ENCODE measurements at places on chromosomes 11 and 22.

- no peak for DNase-seq
Observed at GRCh38 chr11:94032725-94033124, 11.6 kb downstream of the HEPHL1 start.

GRCh38 chr11:27231530-27231929, 131.5 kb downstream of the CCDC34 start:
- no peak for DNase-seq

- DNase-seq, result no peak
Observed at GRCh38 chr11:6717426-6717825, 34.3 kb upstream of the MRPL17 start.

- no peak for DNase-seq
Observed at GRCh38 chr11:72899238-72899637, 85.0 kb downstream of the ATG16L2 start.

DNA sequence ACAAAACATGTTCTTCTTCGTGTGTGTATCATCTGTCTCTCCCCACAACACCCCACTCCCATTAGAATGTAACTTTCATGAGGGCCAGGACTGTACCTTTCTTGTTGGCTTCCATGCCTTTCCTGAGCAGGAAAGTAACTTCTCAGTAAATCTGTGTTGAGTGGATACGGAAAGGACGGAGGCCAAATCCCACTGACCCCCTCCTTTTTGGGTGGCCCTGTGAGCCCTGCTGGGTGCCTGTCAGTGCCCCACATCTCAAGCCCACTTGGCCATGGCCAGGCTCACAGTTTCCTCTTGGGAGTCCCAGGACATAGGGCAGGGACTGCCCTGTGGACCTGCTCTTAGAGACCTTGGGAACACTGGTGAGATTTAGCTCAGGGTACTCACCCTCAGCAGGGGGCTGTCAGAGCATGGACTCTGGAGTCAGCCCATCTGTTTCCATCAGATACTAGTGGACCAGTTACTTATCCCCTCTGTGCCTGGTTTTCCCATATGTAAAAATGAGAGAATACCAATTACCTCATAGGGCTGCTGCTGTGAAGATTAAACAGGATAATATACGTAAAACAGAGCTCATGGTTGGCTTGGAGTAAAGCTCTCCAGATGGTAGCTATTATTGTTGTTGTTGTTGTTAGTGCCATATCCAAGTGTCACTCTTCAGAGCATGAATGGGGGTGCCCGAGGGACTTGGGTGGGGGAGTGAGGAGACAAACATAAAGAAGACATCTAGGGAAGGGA, 1.0 kb upstream of the C11orf96 start:
- DNase-seq, result no peak

DNA sequence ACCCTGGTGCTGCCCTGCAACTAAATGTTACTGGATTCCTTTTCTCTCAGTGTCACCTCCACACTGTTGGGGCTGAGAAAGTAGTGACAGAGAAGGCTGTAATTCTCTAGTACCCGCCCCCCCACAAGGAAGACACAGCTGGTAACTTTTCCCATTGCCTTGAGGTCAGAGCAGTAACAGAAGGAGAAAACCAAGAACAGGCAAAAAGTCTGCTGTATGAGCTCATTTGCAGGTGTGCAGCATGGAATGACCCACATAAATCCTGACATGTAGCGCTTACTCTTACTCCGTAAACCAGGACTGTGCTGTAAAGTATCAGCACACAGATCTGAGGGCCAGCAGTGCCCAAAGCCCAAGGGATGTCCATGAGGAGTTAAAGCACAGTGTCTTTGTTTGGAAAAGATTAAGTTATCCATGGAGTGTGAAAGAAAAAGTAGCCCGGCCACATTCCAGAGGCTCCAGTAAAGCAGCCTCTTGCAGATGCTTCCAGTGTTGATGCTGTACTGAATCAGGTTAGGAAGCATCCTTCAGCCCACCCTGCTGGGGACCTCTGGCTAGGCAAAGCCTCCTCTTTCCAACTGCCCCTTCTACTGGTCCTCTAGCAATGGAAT, 120.7 kb downstream of the PLEKHA7 start:
- no peak for DNase-seq

DNA sequence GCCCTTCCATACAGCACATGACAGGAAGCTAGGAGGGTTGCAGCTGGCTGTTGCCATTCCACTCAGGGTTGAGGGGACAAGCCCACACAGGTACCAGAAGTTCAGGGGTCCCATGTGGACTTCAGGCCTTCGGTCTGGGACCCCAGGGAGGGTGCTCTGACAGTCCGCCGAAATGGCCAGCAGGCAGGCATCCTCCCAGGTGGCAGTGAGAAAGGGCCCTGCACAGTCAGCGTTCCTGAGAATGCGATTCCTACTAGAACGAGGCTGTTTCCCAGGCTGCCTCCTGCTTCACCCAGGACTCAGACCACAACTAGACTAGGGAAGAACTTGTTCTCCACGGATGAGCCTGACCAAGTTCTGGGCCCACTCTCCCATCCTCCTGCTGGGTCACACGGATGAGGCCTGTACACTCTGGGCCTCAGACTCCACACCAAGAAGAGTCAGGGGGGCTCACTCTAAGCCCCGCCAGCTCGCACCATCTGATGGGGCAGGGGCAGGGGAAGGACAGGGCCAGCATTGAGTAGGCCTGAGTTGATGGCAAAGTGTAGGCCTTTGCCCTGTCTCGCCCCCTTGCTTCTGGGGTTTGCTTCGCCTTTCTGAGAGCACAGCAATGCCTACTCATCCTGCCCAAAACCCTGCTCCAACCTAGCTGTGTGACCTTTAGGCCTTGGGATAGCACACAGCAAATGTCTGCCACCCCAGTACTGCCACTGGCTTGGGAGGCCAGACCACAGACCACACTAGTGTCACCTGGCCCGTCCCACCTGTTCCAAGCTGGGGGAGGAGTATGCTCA, 14.0 kb downstream of the KCNQ1OT1 start:
- DNase-seq, result no peak

GRCh38 chr11:126432065-126432461, 76.6 kb downstream of the ST3GAL4 start:
- DNase-seq, result no peak

GRCh38 chr22:50030297-50031188, 18.0 kb upstream of the IL17REL start:
- DNase-seq, result no peak

GRCh38 chr22:23938328-23939016, 22.5 kb downstream of the GSTT2B start:
- no peak for DNase-seq

DNA sequence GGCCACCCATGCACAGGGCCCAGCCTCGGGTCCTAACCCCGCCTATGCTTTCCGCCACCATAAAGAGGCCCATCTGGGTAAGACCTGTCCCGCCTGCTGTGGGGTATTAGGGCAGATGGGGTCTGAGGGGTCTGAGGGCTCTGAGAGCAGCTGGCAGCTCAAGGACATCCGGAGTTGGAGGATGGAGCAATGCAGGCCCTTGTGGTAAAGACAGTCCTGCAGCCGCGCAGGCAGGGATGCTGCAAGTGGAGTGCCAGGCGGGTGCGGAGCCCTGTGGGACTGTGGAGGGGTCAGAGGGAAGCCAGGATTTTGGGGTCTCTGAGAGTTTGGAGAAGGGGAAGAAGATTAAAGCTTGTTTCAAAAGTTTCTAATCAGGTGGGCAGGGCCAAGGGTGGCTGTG, 81.3 kb upstream of the PITPNB start:
- DNase-seq, result no peak

DNA sequence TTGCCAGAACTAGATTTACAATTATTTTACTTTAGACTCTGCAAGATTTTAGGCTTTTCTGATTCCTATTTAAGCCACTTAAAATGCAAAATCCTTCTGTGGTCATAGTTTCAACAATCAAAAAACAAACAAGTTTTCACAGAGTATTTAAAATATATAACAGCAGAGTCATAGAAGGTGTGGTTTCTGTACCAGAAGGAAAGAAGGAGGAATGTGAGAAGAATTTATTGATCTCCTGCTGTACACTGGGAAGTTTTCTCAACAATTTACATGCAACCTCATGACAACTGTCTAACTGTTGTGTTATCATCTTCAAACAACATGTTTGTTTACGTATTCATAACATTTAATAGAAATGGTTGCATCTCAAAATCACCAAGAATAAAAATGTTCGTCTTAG, 102.3 kb upstream of the CEP126 start:
- DNase-seq, result no peak

DNA sequence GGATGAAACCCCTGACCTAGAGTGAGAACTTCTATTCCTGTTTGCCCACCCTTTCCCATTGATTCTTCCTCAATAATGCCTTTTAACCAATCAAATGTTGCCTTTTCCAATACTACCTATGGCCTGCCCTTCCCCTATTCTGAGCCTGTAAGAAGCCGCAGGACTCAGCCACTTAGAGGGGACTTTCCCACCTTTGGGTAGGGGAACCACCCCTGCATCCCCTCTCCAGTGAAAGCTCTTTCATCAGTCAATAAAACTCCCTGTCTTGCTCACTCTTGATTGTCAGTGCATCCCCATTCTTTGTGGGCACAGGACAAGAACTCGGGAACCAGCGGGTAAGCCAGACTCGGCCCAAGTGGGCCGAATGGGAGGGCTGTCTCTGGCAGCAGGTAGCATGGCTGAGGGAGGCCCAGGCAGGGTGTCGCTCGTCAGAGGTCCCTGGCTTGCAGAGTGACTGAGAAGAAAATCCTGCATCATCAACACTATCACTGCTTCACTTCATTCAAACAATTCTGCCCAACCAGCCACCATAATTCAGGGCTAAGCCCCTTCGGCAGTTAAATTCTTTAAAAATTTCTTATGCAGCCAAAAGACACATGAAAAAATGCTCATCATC, 30.4 kb downstream of the LDHAL6A start:
- no peak for DNase-seq

GRCh38 chr11:130118165-130118564, 41.4 kb upstream of the ST14 start:
- no peak for DNase-seq

DNA sequence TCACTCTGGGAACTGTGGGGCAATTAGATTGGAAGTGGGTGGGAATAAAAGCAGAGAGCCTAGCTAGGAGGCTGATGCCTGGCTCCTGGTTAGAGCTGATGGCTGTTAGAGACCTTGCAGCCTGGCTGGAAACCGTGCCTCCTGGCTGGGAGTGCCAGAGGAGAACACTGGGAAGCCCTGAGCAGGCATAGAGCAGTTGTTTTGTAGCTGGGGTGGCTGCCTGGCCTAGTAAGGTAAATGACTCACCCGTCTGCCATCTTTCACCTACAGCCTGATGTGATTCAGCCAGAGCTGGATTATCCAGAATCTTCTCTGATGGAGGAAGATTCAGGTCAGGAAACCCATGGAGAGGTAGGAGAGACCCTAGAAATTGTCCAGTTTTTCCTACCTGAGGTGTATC, 6.1 kb downstream of the UQCR10 start:
- DNase-seq, result no peak

- no peak for DNase-seq
Observed at GRCh38 chr11:33463059-33463458, 205.9 kb downstream of the HIPK3 start.

DNA sequence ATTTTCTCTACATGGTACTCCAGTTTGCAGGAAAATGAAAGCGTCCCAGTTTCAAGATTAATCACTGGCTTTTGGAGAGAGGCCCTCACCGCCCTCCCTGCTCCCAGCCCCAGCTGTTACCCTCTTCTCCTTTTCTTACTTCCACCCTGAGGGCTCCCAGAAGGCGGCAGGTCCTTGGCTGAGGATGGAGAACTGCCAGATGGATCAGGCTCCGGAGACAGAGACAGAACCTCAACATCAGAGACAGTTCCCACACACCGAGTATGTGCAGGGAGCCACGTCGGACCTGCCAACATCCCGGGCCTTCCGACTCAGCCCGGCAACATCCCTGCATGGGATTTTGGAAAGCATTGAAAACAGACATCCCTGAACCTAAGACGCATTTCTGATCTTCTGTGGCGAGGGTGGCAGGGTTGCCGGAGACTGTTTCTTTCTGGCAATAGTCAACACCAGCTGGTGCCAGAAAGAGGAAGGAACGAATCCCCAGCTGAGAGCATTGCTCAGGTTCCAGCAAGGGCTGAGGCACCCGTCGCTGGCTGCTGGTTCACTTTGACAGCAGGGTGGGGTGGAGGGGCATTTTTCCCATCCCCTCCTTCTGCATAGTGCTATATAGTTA, 467.1 kb downstream of the MIAT start:
- no peak for DNase-seq

- DNase-seq, result no peak
Observed at GRCh38 chr22:26981541-26981940, 324.2 kb downstream of the MIAT start.

DNA sequence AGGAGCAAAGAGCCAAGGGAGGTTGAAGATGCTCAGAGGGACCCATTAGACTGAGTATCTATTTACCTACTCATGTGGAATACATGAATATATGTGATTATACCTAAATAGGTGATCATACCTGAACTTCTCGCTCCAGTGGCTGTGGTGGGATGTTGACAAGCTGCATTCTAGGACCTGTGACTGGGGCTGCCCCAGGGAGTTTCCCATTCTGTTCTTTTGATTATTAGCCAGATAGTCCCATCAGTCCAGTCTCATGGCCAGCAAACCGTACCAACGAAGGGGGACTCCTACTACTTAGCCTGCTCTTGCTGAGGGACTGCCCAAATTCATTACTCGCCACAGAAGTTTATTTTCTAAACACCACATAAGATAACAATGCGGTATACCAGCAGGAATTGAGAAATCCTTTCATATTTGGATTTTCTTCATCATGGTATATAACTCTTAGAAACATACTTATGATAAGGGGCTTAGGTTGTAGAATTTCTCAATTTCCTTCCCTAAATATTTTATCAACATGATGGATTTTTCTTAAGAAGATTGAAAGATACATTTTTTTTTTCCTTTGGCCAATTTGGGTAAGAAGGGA, 273.9 kb downstream of the NTM start:
- DNase-seq, result no peak

DNA sequence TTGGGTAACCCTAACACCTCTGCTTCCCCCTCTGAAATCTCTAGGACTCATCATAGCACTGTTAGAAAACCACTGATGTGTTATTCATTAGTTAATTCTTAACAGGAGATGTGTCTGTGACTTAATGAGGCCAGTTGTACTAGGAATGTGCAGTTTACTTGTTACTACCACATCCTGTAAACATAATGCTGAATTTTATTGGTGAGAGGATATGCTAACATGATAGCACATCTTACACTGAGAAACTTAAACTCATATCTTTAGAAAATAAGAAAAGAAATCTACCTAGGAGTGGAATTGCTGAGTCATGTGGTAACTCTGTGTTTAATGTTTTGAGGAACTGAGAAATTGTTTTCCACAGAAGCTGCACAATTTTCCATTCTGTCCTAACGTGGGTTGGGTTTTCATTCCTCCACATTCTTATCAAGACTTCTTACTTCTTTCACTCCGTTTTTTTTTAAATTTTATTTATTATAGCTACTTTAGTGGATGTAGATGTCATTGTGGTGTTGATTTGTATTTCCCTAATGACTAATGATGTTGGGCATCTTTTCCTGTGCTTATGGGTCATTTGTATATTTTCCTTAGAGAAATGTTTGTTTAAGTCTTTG, 33.7 kb downstream of the RNF121 start:
- no peak for DNase-seq

GRCh38 chr11:71139516-71140205, 112.7 kb downstream of the SHANK2 start:
- DNase-seq, result no peak

DNA sequence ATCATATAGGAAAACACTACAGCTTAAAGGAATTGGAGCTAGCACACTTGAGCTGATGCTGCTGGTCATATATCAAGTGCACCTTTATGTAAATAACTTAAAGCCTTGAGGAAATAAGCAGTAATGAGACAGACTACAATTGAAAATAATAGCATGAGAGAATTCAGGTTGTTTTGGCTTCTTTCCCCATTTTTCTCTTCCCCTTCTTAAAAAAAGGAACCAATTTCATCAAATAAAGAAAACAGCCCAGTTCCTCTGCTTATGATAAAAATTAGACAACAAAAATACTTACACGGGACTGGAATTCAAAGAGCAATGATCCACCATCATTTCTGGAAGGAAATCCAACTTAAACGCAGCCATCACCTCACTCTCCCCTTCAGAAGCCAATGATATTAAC, 50.2 kb upstream of the RAPSN start:
- DNase-seq, result no peak

Measured in cortex of kidney (tissue), 1 donor.